Activated naive CD8-positive, alpha-beta T cell treated with anti-CD3 and anti-CD28 coated beads, Interleukin-2, amount 10 ng/mL, durations not matched to agents 7 days and 5 days (primary cell): ENCODE measurements at places on chromosomes 5 and 9. TPM values are rescaled to one million over a fixed set of nuclear protein-coding genes. Genes with fewer than 3 reads are reported as not detected.

DNA sequence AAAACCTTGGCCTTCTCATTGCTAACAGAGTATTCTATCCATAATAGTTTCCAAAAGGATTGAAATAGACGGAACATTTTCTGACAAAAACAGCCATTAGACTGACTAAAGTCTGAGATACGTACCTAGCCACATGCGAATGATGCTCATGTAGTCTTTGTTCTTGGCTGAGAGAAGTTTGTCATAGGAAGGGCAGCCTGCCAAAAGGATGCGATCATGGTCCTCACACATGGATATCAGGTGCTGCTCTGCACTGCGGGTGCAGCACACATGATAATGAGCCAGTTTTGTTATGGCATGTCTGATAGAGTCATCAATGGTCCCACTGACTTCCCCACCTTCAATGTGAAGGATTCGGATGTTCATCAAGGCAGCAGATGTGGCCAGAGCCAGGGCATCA lies 12.3 kb downstream of the GNE start:
- H3K4me1 ChIP-seq = peaks cover 4% of the 10 kb centered on the region
- H3K27ac ChIP-seq = no peak overlapping the region

GRCh38 chr5:177546258-177546741 lies 8.1 kb downstream of the FAM193B start:
- H3K4me1 ChIP-seq = peaks cover 2% of the 10 kb centered on the region
- no peak for DNase-seq
- H3K36me3 ChIP-seq = peaks cover 7% of the 10 kb centered on the region

DNA sequence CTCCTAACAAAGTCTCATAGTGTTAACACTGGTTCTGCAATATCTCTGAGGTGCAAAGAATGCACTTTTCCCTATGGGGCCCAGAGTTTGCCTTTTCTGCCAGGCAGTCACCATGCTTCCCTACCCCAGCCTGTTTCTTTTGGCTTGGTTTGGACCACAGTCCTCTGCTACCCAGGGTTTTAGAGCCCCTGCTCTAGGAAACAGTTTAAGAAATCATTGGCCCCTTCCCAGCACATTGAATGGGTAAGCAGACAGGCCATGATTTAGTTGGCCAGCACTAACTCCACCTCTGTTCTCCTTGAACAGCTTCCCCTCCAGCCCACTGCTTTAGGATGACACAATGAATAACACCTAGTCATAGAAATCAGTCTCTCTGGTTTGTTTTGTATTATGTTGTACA lies 73.2 kb downstream of the UBAP1 start:
- H3K4me3 ChIP-seq = no peak overlapping the region
- H3K36me3 ChIP-seq = peaks cover 11% of the 10 kb centered on the region
- H3K27ac ChIP-seq = no peak overlapping the region
- H3K27me3 ChIP-seq = no peaks in the 10 kb centered on the region
- DNase-seq = no peak

Gene BTNL8
- not detected for total RNA-seq

Gene IDNK
- 9.8 TPM for total RNA-seq

Gene KLF4
- 1.1 TPM for total RNA-seq

DNA sequence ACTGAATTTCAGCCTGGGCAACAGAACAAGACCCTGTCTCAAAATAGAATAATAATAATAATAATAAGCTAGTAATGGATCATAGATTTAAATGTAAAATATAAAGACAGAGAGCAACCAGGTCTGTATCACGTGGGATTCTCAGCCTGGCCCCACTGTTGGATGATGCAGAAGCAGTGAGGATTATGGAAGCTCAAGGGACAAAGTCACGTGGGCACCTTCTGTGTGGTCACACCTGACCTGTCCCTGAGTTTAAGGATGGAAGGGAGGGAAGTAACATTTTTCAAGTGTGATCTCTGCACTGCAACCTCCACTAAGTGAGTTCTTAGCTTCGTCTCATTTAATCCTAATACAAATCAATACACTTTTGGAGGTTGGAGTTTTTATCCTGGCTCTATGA lies 212.5 kb upstream of the IER5L start:
- H3K4me3 ChIP-seq = no peak overlapping the region
- no peaks in the 10 kb centered on the region for H3K4me1 ChIP-seq
- no peaks in the 10 kb centered on the region for H3K36me3 ChIP-seq
- DNase-seq = no peak

Gene SCGB3A2
- total RNA-seq = not detected

DNA sequence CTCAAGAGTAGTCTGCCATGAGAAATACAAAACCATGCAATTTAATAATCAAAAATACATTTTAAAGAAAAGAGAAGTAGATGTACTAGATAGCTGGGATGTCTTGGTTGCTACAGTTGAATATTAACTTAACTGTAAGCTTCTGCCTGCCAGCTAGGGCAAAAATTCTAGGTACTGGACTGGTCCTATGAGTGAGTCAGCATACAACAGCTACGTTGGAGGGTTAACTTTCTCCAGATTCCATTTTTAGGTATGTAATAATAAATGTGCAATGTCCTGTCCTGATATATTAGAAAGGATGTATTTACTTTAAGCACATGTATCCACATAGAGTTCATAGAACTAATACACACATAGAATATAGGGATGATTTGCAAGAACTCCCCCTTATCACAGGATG lies 230.1 kb downstream of the CAAP1 start:
- H3K27ac ChIP-seq = no peak overlapping the region
- H3K36me3 ChIP-seq = no peaks in the 10 kb centered on the region
- no peaks in the 10 kb centered on the region for H3K4me1 ChIP-seq
- no peak overlapping the region for H3K4me3 ChIP-seq
- H3K27me3 ChIP-seq = no peaks in the 10 kb centered on the region

DNA sequence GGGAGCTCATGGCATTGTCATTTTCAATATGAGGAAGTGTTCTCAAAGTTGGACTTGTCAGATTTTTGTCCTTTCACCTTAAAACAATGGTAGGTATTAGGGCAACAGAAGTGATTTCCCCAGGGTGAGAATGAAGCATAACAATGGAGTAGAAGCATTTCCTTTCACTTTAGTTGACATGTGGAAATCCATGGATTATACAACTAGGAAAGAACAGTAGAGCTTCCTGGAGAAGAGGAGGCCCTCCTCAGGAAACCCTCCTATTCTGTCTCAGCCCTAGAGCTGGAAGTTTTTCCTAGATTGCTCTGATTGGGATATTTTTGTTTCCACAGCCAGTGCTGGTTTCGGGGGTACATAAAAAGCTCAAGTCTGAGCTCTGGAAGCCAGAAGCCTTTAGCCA lies 13.8 kb upstream of the REEP2 start:
- H3K4me3 ChIP-seq = no peak overlapping the region
- DNase-seq = no peak
- peaks cover 2% of the 10 kb centered on the region for H3K4me1 ChIP-seq
- no peaks in the 10 kb centered on the region for H3K27me3 ChIP-seq
- H3K36me3 ChIP-seq = peaks cover 43% of the 10 kb centered on the region

GRCh38 chr5:134543820-134544614 lies 18.5 kb downstream of the JADE2 start:
- no peaks in the 10 kb centered on the region for H3K27me3 ChIP-seq
- H3K27ac ChIP-seq = peak overlapping the region; percentile 94
- peak; percentile 55 for DNase-seq
- peaks cover 19% of the 10 kb centered on the region for H3K36me3 ChIP-seq
- H3K4me3 ChIP-seq = peak overlapping the region; percentile 77

GRCh38 chr9:132908635-132909034 lies 29.9 kb downstream of the SPACA9 start:
- no peaks in the 10 kb centered on the region for H3K27me3 ChIP-seq
- no peak overlapping the region for H3K27ac ChIP-seq
- DNase-seq = no peak
- H3K4me1 ChIP-seq = peaks cover 10% of the 10 kb centered on the region
- peaks cover 13% of the 10 kb centered on the region for H3K36me3 ChIP-seq
- no peak overlapping the region for H3K4me3 ChIP-seq

DNA sequence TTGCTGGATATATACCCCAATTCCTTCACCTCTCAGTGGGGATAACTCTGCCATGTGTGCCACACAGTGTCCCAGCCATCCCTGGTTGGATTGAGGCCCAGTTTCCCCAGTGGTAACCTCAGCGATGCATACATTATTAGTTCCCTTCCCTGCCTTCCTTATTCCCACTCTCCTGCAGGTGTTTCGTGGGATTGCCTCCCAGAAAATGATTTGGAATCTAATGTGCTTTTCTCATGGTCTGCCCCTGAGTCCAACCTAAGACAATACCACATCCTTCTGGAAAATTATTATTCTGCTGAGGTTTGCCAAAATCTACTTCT lies 8.4 kb upstream of the SPINK4 start:
- H3K4me3 ChIP-seq = no peak overlapping the region
- no peak for DNase-seq
- H3K36me3 ChIP-seq = no peaks in the 10 kb centered on the region

DNA sequence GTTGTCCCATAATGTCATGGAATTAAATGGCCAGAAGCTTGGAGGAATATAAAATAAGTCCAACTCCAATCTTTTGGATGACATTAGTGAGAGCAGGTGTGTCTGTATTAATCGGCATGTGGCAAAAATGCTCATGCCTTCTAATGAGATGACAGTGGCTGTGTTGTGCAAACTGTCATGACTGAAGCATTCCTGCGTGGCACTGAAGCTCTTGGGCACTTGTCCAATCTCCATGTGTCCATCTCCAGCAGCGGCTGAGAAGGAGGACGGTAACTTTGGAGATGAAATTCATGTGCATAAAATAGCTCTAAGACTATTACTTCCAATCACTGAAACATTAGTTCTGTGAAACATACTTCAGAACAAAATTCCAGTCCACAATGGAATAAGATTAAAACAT lies 697.5 kb upstream of the GRAMD2B start:
- H3K36me3 ChIP-seq = no peaks in the 10 kb centered on the region
- H3K4me3 ChIP-seq = no peak overlapping the region
- H3K27me3 ChIP-seq = no peaks in the 10 kb centered on the region
- no peaks in the 10 kb centered on the region for H3K4me1 ChIP-seq
- H3K27ac ChIP-seq = no peak overlapping the region
- DNase-seq = no peak

DNA sequence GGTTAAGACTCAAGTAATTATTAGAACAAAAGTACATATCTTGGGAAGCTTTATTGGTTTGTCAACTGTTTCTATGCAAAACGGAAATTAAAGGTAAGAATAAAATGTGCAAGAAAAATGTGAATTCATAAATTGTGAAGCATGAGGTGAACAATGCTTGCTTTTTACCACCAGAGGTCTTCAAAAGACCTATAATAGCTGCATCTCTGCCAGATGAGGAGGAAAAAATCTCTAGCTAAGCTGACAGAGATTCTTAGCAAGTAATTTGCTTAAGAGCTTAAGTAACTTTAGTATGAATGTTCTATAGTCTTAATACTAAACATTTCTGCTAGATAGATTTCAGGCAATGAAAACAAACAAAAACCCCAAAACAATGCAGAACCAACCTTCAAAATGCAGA lies 54.1 kb downstream of the MRPS30 start:
- no peak overlapping the region for H3K4me3 ChIP-seq
- H3K4me1 ChIP-seq = no peaks in the 10 kb centered on the region
- H3K36me3 ChIP-seq = no peaks in the 10 kb centered on the region
- no peak for DNase-seq

GRCh38 chr5:92713335-92713743 lies 867.7 kb downstream of the NR2F1-AS1 start:
- H3K27ac ChIP-seq = no peak overlapping the region
- H3K4me3 ChIP-seq = no peak overlapping the region
- no peak for DNase-seq

DNA sequence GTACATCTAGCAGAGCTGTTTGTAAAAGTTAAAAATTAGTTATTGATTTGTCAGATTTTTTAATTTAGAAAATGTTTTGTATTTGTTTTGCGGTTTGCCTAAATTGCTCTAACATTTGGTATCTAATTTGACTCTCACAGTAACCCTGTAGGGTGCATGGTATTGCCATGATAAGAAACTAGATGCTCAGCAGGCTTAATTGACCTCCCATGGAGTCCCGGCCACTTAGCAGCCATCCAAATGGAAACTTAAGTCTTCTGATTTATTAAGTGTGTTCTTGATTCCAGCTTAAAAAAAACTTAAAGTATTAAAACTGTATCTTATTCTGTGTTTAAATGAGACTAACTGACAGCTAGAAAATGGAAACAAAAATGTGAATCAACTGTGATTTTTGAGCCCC lies 54.5 kb downstream of the CAST start:
- H3K27me3 ChIP-seq = no peaks in the 10 kb centered on the region
- H3K4me1 ChIP-seq = peaks cover 20% of the 10 kb centered on the region
- DNase-seq = no peak
- H3K27ac ChIP-seq = no peak overlapping the region

GRCh38 chr9:89714321-89714720 lies 109.5 kb downstream of the GADD45G start:
- H3K27ac ChIP-seq = peak overlapping the region; percentile 86
- peaks cover 17% of the 10 kb centered on the region for H3K36me3 ChIP-seq
- H3K4me1 ChIP-seq = peaks cover 57% of the 10 kb centered on the region
- no peak for DNase-seq
- no peaks in the 10 kb centered on the region for H3K27me3 ChIP-seq

GRCh38 chr5:7325975-7326913 lies 69.7 kb upstream of the ADCY2 start:
- no peak for DNase-seq
- no peaks in the 10 kb centered on the region for H3K36me3 ChIP-seq
- H3K27me3 ChIP-seq = no peaks in the 10 kb centered on the region
- H3K4me1 ChIP-seq = no peaks in the 10 kb centered on the region
- no peak overlapping the region for H3K27ac ChIP-seq

DNA sequence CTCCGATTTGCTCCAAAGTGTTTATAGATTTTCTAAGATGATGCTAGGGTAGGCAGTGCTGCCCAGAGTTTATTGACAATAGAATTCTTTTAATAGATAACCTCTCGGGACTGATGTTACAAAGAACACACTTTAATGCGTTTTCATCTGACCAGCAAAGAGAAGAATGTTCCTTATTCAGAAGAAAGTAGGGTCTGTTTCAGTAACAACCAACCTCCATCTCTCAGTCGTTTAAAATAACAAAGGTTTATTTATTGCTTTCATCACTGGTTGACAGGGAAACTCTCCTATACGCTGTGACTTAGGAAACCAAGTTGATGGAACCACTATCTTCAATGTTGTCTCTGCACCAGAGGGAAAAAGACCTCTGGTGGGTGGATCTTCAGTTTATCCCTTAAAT lies 55.1 kb upstream of the PAPPA start:
- H3K36me3 ChIP-seq = no peaks in the 10 kb centered on the region
- H3K4me3 ChIP-seq = no peak overlapping the region
- no peaks in the 10 kb centered on the region for H3K27me3 ChIP-seq
- no peak for DNase-seq
- H3K27ac ChIP-seq = no peak overlapping the region
- H3K4me1 ChIP-seq = no peaks in the 10 kb centered on the region

Gene TMEM171
- 0.25 TPM for total RNA-seq

DNA sequence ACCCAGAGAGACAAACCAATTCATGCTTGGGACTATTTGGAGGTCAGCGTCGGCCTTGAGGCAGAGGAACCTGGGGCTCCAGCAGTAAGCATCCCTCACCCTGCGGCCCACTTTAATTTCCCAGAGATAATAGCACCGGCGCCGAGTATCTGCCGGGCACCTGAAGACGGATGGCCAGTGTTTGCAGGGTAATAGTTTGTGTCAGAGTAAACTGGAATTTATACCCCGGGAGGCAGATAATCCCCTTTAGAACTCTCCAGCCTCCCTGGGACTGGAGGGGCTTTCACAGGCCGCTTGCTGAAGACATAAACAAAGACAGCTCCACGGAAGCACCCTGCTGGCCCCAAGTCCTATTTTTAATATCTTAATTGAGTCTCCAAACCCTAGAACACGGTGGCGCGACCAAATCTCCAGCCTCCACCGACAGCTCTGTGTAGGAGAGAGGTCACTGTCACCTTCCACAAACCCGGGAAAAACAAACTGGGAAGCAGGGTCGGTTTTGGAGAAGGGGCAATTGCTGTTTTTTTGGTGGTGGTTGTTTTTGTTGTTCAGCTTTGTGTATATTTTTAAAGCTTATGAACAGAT lies 17.4 kb upstream of the FCN1 start:
- H3K27ac ChIP-seq = no peak overlapping the region
- DNase-seq = no peak
- H3K4me3 ChIP-seq = no peak overlapping the region
- H3K36me3 ChIP-seq = no peaks in the 10 kb centered on the region
